ENCODE measurements at places on chromosomes 7 and 10. TPM values are rescaled to one million over a fixed set of nuclear protein-coding genes. Genes with fewer than 3 reads are reported as not detected.

DNA sequence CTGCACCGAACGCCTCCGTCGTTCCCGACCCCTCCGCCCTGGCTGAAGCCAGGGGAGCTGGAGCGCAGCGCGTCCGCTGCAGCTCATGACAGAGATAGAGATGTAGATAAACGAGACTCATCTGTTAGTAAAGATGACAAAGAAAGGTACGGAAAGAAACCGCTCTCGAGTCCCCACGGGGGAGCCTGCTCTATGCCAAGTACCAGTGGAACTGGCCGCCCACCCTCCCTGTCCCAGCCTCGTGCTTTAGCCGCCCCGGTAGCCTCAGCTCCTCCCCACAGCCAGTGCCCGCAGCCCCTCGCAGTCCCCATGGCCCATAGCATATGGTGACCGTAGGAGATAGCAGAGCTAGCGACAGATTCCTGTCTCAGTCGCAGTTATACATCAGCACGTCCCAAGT lies 344.7 kb upstream of the GALNT17 start:
- H3K4me1 ChIP-seq, result no peaks in the 10 kb centered on the region
- H3K27me3 ChIP-seq, result no peaks in the 10 kb centered on the region
- peaks cover 94% of the 10 kb centered on the region for H3K36me3 ChIP-seq
- H3K4me3 ChIP-seq, result no peak overlapping the region
- H3K27ac ChIP-seq, result no peak overlapping the region

GRCh38 chr10:59859570-59859969 lies 46.8 kb downstream of the CCDC6 start:
- no peak overlapping the region for H3K4me3 ChIP-seq
- DNase-seq, result no peak

- no peaks in the 10 kb centered on the region for H3K36me3 ChIP-seq
- DNase-seq, result no peak
- no peaks in the 10 kb centered on the region for H3K27me3 ChIP-seq
- H3K27ac ChIP-seq, result peak overlapping the region; percentile 61
- peaks cover 48% of the 10 kb centered on the region for H3K4me1 ChIP-seq
- no peak overlapping the region for H3K4me3 ChIP-seq
Measured at GRCh38 chr7:95631527-95631926, 35.2 kb upstream of the PDK4 start.

- no peak for DNase-seq
- H3K27ac ChIP-seq, result peak overlapping the region; percentile 96
- H3K36me3 ChIP-seq, result no peaks in the 10 kb centered on the region
- peaks cover 48% of the 10 kb centered on the region for H3K4me1 ChIP-seq
Measured at GRCh38 chr7:12687718-12688171, 312 bp downstream of the ARL4A start.

- no peaks in the 10 kb centered on the region for H3K27me3 ChIP-seq
- H3K4me3 ChIP-seq, result no peak overlapping the region
- H3K4me1 ChIP-seq, result peaks cover 40% of the 10 kb centered on the region
- no peak for DNase-seq
- no peak overlapping the region for H3K27ac ChIP-seq
Measured at GRCh38 chr10:13792006-13792405, 205.2 kb downstream of the PRPF18 start.

The WNT8B gene
- not detected for total RNA-seq

The TMEM178B gene
- total RNA-seq, result 0.58 TPM

- no peaks in the 10 kb centered on the region for H3K4me1 ChIP-seq
- H3K36me3 ChIP-seq, result no peaks in the 10 kb centered on the region
- H3K27ac ChIP-seq, result no peak overlapping the region
- H3K4me3 ChIP-seq, result no peak overlapping the region
- DNase-seq, result no peak
Measured at GRCh38 chr10:34462056-34462455, 353.0 kb downstream of the PARD3 start.

DNA sequence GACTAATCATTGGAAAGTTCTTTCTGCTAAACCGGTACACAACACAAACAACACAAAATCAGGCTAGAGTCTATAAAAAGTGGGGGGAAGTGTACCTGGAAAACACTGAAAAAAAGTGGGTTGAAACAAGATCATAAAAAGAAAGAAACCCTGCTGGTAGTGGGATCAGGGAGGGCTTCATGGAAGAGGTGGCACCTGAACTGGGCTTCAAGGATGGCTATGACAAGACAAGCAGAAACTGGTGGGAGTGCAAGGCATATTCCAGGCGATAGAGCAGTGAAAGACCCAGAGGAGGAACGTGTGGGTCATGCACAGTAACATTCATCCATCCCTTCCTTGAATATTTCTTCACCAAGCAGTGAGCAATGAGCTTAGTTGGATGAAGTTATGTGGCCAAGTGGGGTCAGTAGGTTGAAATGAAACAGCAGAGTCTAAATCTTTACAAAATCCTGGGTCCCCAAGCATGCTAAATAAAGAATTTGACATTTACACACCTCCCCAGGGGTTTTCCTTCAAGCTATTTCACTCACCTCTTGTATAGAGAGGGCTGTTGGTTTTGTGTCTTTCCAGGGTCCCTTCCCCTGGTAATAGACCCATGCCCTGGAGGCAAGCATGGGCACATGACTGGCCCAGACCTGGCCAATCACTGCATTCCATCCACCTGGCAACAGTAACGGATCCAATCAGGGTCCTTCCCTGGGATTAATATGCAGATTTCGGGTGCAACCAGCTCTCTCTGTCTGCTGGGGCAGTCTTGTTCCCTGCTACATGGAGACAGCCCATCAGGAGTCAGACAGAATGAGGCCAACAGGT lies 38.2 kb downstream of the SPOCK2 start:
- no peak overlapping the region for H3K4me3 ChIP-seq
- no peaks in the 10 kb centered on the region for H3K36me3 ChIP-seq
- no peaks in the 10 kb centered on the region for H3K4me1 ChIP-seq
- no peaks in the 10 kb centered on the region for H3K27me3 ChIP-seq

GRCh38 chr10:22583683-22584082 lies 130.7 kb downstream of the PIP4K2A start:
- H3K4me3 ChIP-seq, result no peak overlapping the region
- DNase-seq, result no peak
- H3K36me3 ChIP-seq, result peaks cover 7% of the 10 kb centered on the region
- H3K27ac ChIP-seq, result no peak overlapping the region
- no peaks in the 10 kb centered on the region for H3K4me1 ChIP-seq

The SH2D4B gene
- not detected for total RNA-seq

DNA sequence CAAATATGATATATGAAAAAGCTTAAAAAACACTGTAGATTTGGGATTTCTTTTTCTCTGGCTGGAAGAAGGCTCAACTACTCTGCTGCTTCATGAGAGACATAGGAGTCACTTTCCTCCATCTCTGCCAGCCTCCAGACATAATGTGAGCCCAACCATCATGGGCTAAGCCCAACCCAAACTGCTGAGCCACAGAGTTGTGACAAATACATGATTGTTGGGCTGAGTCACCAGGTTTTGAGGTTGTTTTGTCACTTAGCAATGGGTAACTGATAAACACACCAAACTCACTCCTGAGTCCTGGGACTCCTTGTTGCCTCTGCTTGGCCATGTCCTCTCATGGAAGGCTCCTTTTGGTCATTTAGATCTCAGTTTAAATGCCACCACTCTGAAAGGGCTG lies 381.8 kb upstream of the FZD8 start:
- H3K27ac ChIP-seq, result no peak overlapping the region
- H3K36me3 ChIP-seq, result no peaks in the 10 kb centered on the region
- no peak overlapping the region for H3K4me3 ChIP-seq
- DNase-seq, result no peak
- H3K27me3 ChIP-seq, result no peaks in the 10 kb centered on the region

The MLXIPL gene
- 9.6 TPM for total RNA-seq

The NME8 gene
- not detected for total RNA-seq

DNA sequence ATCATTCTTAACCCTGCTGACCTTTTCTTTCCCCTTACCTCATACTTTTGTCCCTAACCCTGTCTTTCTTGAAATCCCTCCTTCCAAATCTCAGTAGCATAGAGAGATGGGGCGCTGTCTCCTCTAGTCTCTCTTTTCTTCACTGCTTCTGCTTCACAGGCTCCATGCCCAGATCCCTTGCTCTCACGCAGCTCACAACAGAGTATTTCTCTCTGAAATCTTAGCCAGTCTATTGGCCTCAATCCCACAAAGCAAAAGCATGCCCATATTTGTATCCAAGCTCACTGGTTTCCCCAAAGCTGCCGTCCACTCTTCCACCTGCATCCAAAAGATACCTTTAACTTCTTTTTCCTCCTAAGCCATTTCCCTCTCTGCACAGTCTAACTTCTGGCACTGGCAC lies 526.8 kb downstream of the PLXDC2 start:
- no peak overlapping the region for H3K27ac ChIP-seq
- H3K36me3 ChIP-seq, result no peaks in the 10 kb centered on the region
- H3K27me3 ChIP-seq, result no peaks in the 10 kb centered on the region
- H3K4me1 ChIP-seq, result peaks cover 7% of the 10 kb centered on the region
- H3K4me3 ChIP-seq, result no peak overlapping the region
- DNase-seq, result no peak

DNA sequence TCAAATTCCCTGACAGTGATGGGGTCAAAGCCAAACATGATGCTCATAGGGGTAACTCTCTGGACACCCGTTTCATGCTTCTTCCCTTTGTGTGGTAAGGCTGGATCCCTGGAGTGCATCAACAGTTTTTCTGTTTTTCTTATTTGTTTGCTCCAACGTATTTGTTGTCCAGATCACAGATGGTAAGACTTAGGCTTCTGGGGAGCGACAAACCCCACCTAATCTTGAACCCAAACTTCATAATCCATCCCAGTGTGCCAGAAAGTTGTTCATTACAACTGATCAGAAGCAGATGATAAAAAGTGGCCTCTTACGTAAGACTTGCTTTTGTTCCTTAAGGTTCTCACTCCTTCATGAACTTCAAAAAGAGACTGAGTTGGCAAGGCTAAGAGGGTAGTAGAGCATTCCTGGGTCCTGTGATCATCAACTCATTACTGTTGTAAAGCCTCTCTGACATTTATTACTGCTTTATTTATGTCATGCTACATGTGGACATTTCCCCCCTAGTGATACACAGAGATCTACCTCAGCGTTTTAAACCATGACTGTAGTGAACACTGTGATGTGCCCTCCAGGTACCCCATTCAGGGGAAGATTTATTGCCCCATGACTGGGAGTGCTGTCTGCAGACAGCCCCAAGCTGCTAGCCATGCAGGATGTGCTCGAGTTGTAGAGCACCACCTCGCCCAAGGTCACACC lies 125.6 kb downstream of the CCDC71L start:
- H3K36me3 ChIP-seq, result no peaks in the 10 kb centered on the region
- H3K27ac ChIP-seq, result no peak overlapping the region
- no peak overlapping the region for H3K4me3 ChIP-seq
- no peaks in the 10 kb centered on the region for H3K27me3 ChIP-seq
- peak; percentile 62 for DNase-seq

DNA sequence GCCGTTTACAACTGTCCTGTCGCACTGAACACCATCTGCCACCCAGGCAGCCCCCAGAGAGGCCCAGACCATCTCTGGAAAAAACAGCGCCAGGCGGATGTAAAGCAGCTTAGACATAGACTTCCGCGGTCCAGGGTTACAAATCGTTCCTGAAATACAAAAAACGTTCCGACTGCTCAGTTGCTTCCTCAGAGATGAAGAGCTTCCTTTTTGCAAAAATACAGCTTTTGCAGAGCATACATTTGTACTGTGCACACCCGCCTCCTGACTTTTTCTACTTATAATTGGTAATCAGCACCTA lies 11.4 kb downstream of the DAGLB start:
- peaks cover 41% of the 10 kb centered on the region for H3K4me1 ChIP-seq
- DNase-seq, result no peak
- H3K27ac ChIP-seq, result peak overlapping the region; percentile 44
- peaks cover 20% of the 10 kb centered on the region for H3K36me3 ChIP-seq
- no peaks in the 10 kb centered on the region for H3K27me3 ChIP-seq
- no peak overlapping the region for H3K4me3 ChIP-seq

The CRYGN gene
- 0.33 TPM for total RNA-seq

- no peaks in the 10 kb centered on the region for H3K36me3 ChIP-seq
- no peak for DNase-seq
- no peak overlapping the region for H3K27ac ChIP-seq
- no peaks in the 10 kb centered on the region for H3K27me3 ChIP-seq
- no peak overlapping the region for H3K4me3 ChIP-seq
Measured at GRCh38 chr7:23410446-23411183, 59.7 kb downstream of the IGF2BP3 start.

GRCh38 chr10:10685566-10685965 lies 332.1 kb upstream of the CELF2 start:
- DNase-seq, result no peak
- no peaks in the 10 kb centered on the region for H3K27me3 ChIP-seq
- no peak overlapping the region for H3K4me3 ChIP-seq
- H3K36me3 ChIP-seq, result no peaks in the 10 kb centered on the region
- no peak overlapping the region for H3K27ac ChIP-seq

- no peaks in the 10 kb centered on the region for H3K36me3 ChIP-seq
- no peaks in the 10 kb centered on the region for H3K27me3 ChIP-seq
- DNase-seq, result no peak
- no peak overlapping the region for H3K27ac ChIP-seq
- no peaks in the 10 kb centered on the region for H3K4me1 ChIP-seq
Measured at GRCh38 chr7:95802270-95802669, 29.9 kb downstream of the DYNC1I1 start.

- H3K4me3 ChIP-seq, result peak overlapping the region; percentile 2
- no peak for DNase-seq
- peak overlapping the region; percentile 63 for H3K27ac ChIP-seq
- H3K36me3 ChIP-seq, result no peaks in the 10 kb centered on the region
- H3K27me3 ChIP-seq, result no peaks in the 10 kb centered on the region
- peaks cover 29% of the 10 kb centered on the region for H3K4me1 ChIP-seq
Measured at GRCh38 chr10:118116362-118116714, 69.6 kb upstream of the RAB11FIP2 start.

DNA sequence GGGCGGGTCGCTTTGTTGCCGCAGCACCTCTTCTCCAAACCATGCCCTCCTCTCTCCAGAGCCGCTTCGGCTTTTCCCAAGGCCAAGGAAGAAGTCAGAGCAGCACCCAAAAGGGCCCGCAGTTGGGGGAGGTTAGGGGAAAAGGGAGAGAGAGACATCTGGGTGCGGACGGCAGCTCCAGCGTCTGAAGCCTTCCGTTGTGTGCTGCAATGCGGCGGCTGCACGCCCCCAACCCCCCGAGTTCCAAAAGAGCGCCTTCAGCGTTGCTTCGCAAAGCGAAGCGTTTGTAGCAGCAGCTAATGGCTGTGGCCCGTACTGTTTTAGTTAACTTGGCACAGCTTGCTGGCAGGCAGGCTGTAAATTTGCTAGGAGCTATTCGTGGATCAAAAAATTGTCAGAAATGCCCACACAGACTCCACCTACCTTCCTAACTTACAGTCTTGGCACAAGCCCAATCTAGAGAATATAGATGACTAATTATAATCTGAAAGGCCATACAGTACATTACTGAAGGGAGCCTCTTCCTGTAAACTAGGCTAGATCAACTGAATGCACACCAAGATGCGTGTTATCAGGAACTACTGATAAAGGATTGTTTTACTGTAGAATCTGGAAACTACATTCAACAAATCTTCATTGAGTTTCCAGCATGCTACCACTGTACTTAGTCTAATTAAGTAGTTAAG lies 1.1 kb upstream of the KBTBD2 start:
- H3K4me3 ChIP-seq, result peak overlapping the region; percentile 99
- no peak for DNase-seq
- H3K27ac ChIP-seq, result peak overlapping the region; percentile 100
- H3K27me3 ChIP-seq, result no peaks in the 10 kb centered on the region

DNA sequence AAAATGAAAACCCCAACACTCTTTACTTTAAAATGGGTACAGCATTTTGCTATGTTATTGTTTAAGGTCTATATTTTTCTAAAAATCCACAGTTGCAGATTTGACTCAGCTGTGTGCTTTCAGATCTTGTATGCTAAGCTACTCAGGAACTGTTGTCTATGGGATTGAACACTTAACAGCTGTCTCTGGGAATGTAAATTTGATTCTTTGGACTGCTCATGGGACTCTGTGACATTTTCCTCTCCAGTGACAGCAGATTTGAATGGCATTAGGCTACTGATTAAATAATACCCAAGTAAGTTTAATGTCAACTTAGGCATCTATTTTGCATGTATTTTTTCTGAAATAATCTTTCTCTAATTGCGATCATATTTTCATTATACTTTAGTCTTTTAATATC lies 1.7 kb upstream of the CD36 start:
- no peak overlapping the region for H3K4me3 ChIP-seq
- no peaks in the 10 kb centered on the region for H3K36me3 ChIP-seq
- no peak for DNase-seq
- H3K27me3 ChIP-seq, result no peaks in the 10 kb centered on the region

Measured in esophagus muscularis mucosa (tissue), 4 donors.